ENCODE measurements at places on chromosomes 3 and 15. TPM values are rescaled to one million over a fixed set of nuclear protein-coding genes. Genes with fewer than 3 reads are reported as not detected.

GRCh38 chr3:142356818-142357217 lies 91.0 kb downstream of the XRN1 start:
- DNase-seq, result no peak

DNA sequence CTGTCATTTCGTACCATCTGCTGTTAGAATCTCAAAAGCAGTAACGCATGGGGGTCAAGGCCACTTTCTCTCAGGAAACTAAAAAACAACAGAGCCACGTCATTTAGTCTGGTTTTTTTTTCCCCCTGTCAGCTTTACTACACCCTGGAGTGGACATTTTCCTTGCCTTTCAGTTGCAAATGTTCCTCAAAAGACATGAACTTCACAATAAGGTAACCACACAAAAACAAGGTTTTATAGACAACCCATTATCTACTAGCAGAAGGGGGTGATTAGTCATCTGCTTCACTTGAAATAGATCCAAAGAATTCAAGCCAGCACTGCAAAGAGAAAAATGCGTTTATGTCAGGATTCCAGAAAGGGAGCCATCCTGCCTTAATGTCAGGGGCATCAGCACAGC lies 171.8 kb upstream of the CDIN1 start:
- DNase-seq, result peak; percentile 37

DNA sequence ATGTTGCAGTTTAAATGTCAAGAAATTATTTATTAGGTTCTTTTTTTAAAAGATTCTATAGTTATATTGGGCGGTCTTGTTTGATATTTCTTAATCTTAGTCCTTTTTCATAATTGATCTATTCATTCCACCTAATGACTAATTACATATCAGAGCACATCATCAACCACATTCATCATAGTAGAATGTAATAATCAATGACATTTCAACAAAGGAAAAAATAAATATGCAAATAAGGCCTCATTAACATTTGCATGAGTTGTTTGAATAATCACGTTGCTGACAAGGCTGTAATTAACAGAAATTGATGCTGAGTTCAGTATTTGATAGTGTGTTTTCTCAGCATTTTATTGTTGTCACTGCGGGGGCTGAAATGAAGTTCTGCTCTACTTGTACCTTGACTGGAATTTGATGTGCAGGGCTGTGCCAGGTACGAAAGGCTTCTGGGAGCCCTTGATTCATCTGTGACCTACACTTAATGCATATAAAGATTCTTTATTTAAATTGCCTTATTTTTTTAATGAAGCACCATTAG lies 215.7 kb downstream of the TCF12 start:
- DNase-seq, result no peak

DNA sequence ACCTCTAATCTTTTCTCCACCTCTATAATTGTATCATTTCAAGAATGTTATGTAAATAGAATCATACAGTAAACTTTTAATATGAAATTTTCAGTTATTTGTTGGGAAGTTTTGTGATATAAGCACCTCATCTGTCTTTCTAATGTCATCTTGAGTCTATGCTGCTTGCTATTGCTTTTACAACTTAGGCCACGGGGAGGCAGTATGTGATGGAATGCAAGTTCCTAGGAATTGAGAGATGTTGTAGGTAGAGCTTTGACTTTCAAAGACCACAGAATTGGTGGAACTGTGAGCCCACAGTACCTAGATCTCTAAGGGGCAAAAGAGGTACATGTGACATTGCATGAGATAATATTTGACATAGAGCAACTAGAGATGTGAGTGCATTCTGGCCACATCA lies 328.3 kb downstream of the MFSD1 start:
- DNase-seq, result peak; percentile 5

- no peak for DNase-seq
Measured at GRCh38 chr15:51720201-51720995, 17.1 kb downstream of the LYSMD2 start.

GRCh38 chr15:27770086-27770607 lies 329.0 kb downstream of the OCA2 start:
- DNase-seq, result no peak

DNA sequence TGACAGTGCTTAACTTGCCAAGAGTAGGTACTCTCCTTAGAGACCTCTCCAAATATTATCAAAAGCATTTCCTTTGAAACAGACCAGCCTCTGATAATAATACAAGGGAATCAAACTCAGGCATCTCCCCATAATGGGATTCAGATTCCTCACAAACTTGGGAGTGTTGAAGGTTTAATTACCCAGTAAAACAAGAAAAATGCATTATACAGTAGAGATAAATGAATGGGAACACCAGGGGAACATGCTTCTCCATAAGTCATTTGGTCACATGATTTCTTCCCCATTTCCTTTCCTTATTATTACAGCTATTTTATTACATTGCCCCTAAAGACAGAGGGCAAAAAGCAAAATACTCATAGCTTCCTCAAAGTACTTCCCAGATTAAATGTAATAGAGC lies 325.0 kb upstream of the CDIN1 start:
- no peak for DNase-seq

- no peak for DNase-seq
Measured at GRCh38 chr3:196642434-196642833, 2.9 kb downstream of the NRROS start.

GRCh38 chr3:30597131-30597768 lies 9.2 kb upstream of the TGFBR2 start:
- DNase-seq, result peak; percentile 87

GRCh38 chr3:66256806-66257205 lies 36.0 kb downstream of the SLC25A26 start:
- peak; percentile 31 for DNase-seq

DNA sequence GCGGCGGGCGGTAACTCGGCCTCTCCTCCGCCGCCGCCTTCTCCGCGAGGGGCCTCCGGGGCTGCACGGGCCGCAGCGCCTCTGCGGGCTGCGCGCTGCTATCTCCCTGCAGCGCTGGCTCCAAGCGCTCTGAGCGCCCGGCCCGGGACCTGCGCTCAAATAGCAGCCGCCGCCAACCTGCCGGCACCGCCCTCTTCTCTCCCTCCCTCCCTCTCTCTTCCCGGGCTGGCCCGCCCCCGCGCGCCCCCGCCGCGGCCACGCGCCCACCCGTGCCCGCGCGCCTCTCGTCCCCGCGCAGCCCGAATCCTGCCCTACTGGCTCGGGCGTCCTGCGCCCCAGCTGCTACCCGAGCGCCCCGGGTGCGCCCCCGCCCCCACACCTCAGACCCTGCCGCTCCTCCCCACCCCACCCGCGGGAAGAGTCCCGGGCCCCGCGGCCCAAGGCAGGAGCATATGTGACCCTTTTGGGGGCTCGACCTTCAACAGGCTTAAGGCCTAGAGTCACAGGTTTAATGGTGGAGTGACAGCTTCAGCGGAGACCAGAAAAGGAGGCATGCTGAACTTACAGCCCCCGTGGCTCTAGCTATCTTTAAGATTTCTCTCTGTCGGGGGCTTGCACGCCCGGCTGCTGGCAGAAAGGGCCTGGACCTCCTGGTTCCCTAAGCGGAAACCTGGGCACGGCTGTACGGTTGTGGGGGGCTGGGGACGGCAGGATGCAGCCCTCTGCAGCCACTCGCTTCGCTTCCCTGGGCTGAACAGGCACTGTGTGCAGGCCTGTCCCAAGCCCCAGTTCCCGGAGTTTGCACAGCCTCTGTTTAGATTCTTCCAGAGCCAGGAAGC lies at the start of gene CACNA2D2:
Gene CACNA2D2 (minus strand): TSS at position 131 of the 839 bp plus-strand sequence. CDS start 211 bp downstream, outside the sequence.
- DNase-seq, result peak; percentile 27

GRCh38 chr3:24062916-24063315 lies 117.8 kb downstream of the NR1D2 start:
- no peak for DNase-seq

DNA sequence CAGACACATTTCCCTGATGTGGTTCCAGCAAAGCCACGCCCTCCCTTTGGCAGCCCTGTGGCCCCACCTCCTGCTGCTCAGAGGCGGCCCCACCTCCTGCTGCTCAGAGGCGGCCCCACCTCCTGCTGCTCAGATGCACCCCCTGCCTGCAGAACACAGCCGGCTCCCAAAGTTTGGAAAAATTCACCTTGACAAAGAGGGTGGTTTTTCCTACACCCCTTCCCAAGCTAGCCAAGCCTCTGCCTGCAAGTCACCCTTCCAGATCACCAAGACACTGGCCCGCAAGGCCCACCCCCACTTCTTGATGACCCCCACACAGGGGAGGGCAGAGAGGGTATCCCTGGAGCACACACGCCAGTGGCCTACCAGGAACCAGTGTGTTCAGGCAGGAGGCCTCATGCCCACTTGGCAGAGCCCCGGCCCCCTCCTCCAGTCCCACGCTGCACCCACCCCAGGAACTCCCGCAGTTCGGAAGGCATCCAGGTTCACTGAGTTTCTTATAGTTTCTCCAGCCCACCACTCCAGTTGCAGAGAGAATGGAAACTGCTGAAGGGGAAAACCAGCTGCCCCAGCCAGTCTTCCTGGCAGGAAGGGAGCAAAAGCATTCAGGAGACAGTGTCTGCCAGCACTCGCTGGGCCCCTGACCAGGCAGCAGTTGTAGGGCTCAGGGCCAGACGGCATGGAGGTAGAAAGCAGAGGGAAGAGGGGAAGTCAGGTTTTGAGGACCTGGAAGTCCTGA lies 2.3 kb upstream of the HAPLN3 start:
- DNase-seq, result peak; percentile 77

DNA sequence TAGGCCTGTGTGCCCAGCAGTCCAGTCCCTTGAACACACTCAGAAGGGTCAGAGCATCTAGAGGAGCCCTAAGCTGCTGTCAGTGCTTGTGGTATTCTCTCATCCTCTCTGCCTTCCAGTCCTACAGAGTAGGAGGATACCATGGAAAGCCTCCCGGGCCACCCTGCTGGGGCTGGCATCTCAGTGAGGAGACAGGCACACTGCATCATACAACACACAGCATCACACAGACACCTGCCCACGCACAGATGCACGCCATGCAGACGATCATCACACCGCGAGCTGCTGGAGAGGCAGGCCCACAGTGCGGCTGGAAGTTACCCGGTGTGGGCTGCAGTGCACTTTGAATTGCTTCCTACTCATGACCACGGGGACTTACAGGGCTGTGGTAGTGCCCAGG lies 15.2 kb downstream of the GABRA5 start:
- DNase-seq, result no peak

DNA sequence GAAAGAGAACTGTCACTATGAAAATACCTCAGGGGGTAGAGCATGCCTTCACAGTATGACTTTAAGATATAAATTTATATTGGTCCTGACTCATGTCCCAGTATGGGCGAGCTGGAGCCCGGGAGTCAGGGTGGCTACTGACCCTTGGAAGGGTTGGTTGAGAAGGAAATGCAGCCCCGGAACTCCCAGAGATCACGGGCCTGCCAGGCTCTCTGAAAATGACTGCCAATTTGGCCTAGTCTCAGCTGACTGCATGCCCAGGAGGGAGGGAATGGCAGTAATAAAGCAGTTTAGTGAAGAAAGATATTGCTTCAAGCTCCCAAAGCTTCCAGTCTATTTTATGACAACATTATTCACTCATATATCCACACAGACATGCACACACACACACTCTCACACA lies 299.0 kb downstream of the NR2F2 start:
- DNase-seq, result peak; percentile 1

GRCh38 chr15:52762621-52763020 lies 27.5 kb downstream of the ONECUT1 start:
- no peak for DNase-seq

DNA sequence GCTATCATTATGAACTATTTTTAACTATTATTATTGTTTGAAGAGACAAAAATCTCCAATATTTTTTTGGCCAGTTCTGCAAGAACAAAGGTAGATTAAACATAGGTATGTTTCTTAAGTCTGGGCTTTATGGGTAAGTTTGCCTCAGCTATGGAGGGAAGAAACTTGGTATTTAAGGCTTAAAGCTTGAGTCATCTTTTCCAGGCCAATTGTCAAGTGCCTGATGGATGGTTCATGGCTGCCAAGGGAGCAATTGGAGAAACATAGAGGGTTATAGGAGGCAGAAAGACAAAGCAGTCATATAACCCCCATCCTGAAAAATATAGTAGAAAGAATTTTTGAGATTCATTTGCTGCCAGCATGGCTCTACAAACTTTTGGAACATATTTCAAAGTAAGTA lies 7.2 kb upstream of the STAC start:
- peak; percentile 73 for DNase-seq

- peak; percentile 43 for DNase-seq
Measured at GRCh38 chr3:124854009-124854408, 33.2 kb downstream of the ITGB5 start.

DNA sequence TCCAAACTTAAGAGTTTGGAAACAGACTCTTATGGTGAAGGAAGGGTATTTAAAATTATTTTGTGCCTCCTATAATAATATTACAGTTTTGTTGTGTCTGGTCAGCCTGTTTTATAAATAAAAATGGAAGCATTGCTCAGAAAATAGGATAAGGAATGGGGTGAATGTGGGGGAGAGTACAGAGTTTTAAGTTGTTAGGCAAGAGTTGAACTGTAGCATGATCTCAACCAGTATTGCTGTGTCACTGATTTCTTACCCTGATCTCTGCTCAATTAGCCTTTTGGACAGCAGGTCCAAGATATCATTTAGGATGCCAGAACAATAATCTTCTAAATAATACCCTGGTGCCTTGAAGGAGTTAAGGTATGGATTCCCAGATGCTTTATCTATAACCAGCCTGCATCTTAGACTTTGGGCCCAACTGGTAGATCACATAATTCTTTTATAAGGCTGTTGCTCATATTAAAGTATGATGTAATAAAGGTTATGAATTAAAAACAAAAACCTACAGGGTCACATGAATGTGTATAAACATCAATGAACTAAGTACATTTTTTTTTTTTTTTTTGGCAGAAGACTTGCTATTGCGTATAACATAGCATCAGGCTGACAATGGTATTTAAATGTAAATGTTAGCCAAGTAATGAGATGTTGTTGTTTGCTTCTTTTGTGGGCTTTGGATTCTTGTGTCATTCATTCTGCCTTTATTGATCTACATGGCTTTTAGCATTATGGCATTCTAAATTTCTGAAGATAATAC lies 70.0 kb downstream of the MITF start:
- peak; percentile 85 for DNase-seq

- no peak for DNase-seq
Measured at GRCh38 chr3:155712008-155712407, 32.9 kb downstream of the PLCH1 start.

MON1A gene
- 12.2 TPM for total RNA-seq

PAK6 gene
- total RNA-seq, result under 0.01 TPM

SH2D7 gene
- not detected for total RNA-seq

IL20RB gene
- 0.51 TPM for total RNA-seq

EXD1 gene
- 0.17 TPM for total RNA-seq

ADAMTS9 gene
- 1.8 TPM for total RNA-seq

GP5 gene
- 0.17 TPM for total RNA-seq

FGF7 gene
- total RNA-seq, result 488 TPM

RTP1 gene
- not detected for total RNA-seq

ERC2 gene
- total RNA-seq, result 0.26 TPM
